ENCODE measurements at places on chromosomes 6 and 20.

GRCh38 chr6:168083514-168083885 lies 4.5 kb upstream of the FRMD1 start:
- DNase-seq = no peak

GRCh38 chr6:166586424-166587156 lies at the start of gene RAMACL:
TSS of gene RAMACL (minus strand) at chr6:166586678. CDS start at chr6:166586477, 201 bp downstream.
- no peak for DNase-seq

DNA sequence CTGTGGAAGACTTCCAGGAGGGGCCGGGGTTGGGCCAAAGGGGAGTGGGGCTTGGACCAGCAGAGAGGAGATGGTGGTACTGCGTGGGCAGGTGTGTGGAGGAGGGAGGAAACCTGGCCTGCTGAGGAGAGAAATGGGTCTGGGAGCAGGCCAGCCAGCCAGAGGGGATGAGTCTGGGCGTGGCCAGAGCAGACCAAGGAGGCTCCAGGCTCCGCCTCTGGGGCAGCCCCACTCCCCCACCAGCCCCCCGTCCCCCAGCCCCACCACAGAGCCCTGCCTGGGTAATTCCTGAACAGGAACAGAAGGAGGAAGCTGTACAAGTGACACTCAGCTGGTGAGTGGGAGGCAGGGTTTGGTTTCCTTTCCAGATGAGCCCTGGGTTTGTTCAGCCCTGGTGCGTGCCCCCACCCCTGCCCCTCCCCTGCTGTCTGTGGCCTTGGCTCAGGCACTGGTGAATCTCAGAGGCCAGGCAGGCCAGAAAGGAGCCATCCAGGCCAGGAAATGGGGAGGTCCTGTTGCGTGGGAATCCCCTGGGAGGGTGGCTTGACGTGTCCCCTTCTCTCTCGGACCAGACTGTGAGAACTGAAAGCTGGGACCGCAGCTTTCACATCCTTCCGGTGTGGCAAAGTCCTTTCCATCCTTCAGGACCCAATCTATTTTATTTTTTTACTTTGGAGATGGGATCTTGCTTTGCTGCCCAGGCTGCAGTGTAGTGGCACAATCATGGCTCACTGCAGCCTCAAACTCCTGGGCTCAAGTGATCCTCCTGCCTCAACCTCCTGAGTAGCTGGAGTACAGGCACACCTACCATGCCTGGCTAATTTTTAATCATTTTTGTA lies 9.4 kb upstream of the SRC start:
- DNase-seq = no peak

DNA sequence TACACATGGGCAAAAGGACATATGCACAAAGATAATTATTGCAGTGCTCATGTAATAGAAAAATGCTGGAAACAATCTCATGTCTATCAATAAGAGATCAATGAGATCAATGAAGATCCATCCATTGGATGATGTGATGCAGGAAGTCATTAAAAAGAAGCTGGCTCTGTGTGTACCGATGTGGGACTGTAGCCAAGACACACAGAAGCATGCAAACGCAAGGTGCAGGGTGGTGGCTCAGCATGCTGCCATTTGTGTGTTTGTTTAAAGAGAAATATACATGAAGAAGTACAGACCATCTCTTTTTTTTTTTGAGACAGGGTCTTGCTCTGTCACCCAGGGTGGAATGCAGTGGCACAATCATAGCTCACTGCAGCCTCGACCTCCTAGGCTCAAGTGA lies 33.1 kb upstream of the KCNB1 start:
- DNase-seq = no peak

DNA sequence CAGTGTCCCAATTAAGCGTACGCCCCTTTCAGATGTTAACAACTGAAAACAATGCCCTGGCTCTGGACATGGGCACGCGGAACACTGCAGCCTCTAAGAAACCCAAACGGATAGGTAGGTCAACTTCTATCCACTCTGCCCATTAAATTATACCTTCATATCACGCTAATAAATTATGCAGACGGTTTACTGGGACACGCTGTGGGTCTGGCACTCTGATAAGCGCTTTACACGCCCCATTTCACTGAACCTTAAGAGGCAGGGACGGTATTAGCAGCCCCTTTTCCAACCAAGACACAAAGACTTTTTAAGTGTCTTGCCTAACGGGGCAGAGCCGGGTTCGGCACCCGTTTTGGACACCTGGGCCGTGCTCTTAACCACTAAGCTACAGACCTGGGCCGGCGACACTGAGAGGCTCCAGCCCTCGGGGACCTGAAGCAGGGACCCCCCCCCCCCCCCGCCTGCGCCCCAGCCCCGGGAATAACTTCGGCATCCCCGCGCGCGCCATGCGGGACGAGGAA lies 744 bp downstream of the STAU1 start:
- no peak for DNase-seq

DNA sequence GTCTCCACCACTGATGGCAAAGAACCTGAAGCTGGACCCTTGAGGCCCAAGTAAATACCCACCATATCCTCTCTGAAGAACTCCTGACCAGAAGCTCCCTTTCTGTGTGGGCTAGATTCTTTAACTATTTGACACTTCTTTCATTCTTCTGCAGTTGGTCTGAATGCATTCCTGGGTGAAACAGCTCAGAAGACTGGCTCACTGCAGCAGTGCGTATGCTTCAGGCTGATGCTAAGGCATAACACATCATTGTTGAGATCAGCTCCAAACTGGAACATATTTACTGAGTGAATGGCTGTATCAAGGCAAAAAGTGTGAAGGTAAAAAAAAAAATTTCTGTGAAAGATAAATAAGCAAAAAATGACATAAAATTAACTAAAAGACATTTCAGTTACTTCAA lies 19.7 kb downstream of the ZSCAN23 start:
- DNase-seq = no peak

DNA sequence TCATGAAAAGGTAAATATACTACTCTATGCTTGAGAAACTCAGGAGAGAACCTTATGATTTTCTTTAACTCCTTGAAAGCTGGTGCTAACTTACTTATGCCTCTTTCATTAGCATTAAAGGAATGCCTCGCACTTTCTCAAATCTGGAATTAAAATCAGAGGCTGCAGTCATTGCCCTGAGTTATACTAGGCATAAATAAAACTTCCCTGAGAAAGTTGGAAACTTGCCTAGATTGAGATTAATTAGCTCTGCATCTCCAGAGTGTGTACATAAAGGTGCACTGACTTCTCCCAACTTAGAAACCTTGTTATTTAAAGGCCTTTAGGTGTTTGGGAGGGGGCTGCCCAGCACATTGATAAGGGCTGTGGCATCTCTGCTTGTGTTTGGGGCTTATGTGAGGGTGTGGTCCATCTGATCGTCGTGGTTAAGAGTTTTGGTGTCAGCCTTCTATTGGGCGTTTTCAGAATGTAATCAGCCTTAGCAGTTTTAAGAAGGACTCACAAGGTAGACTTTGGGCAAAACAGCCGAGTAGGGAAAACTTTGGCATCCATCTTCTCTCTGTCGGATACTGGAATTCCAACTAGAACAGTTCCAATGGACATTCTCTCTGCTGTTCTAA lies 32.1 kb upstream of the CCN6 start:
- DNase-seq = no peak

- no peak for DNase-seq
Observed at GRCh38 chr6:142185641-142186040, 38.6 kb downstream of the VTA1 start.

DNA sequence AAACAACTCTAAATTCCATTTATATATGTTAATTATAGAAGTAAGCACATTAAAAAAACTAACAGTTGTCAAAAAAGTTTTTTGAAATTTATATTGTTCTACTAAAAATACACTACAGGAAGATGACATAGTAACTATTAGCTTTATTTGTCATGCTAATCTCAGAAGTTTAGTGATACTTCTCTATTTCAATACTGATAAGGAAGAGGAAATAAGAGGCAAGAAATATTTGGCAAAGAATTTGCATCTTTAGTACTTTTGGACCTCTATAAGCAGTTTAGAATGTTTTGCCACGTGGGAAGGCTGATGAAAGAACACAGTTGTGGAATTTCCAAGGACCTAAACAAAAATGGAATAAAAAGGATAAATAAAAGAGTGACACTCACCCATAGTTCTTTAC lies 12.6 kb downstream of the IFNGR1 start:
- no peak for DNase-seq

- no peak for DNase-seq
Observed at GRCh38 chr6:63392092-63392724, 72.4 kb upstream of the LGSN start.
